Activated CD4-positive, CD25-positive, alpha-beta regulatory T cell treated with anti-CD3 and anti-CD28 coated beads, Interleukin-2, amount 50 U/mL, for 16 hours (primary cell): ENCODE measurements at places on chromosomes 12 and 14.

DNA sequence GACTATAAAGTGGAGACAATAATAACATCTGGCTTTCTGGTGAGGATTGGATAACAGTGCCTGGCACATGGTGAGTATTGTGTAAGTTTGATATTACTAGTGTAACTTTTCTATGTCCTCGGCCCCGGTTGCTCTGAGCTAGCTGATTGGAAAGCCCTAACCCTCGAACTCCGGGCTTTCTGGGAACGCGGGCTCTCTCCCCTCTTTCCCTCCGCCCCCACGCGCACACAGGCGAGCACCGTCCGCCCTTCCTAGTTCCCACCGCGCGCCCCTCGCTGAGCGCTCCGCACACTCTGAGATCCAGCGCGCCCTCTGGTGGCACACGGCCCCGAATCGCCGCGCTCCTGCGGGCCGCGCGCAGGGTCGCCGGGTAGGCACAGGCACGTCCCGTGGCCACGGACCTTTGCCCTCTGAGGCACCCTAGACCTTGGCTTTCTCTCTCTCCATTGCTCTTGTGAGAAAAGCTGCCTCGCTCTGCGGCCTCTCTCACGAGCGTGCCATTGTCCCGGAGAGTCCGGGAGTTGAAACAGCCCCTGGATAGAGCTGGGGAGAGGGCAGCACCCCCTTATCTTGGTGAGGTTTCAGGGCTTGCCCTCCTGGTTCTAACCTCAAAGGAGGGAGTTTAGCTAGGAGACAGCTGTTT lies 23.2 kb upstream of the ESRRB start:
- peak; percentile 8 for DNase-seq

GRCh38 chr12:68031881-68032739 lies 42.9 kb downstream of the IFNG-AS1 start:
- no peak for DNase-seq

DNA sequence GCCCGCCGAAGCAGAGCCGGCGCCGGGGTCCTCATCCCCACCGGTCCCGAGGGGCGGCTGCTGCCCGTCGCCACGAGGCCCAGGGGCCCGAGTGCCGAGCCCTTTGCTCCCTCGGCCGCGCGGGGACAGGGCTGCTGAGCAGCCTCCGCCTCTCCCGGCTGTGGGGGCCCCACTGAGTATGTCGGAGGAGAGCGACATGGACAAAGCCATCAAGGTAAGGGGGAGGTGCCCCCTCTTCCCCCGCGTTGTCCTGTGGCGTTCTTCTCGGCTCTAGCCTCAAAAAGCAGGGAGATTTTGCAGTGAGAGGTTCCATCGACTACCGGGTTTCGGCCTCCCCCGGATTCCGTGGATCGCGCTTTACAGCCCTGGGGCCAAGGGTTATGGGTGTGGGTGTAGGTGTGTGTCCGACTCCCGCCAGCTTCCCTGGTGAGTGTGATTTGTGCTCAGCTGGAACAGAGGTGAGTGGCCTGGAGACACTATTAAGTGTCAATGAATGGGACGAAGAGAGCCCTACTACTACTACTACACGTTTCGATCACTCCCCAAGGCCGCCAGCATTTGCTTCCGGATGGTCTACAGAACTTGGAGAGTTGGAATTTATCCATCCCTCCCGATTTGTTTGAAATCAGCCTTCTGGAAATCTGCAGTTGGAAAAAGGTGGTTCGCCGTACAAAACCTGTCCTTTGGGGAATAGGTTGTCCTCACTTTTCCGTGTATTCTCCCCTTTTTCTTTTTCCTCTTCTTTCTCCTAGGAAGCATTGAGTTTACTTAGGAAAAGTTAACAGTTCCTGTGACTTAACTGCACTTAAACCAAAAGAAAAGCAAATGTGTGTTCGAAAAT lies 748 bp downstream of the MAPKAPK5 start:
- DNase-seq, result no peak

DNA sequence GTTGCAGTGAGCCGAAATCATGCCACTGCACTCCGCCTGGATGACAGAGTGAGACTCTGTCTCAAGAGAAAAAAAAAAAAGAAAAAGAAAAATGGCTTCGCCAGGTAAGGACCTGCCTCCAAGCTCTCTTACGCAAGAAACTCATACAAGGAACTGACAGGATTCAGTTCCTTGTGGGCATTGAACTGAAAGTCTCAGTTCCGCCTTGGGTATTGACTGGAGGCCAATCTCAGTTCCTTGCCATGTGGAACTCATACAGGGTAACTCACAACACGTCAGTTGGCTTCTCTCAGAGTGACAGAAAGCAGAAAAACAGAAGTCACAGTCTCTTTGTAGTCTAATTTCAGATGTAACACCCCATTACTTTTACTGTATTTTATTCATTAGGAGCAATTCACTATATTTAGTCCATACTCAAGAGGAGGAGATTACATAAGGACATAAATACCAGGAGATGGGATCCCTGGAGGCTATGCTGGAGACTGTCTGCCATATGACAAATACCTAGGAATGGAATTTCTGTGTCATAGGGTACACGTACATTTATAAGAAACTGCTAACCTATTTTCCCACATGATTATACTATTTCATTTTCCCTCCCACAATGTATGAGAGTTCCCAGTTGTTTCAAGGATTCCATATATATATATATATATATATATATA lies 11.4 kb upstream of the NOPCHAP1 start:
- no peak for DNase-seq

DNA sequence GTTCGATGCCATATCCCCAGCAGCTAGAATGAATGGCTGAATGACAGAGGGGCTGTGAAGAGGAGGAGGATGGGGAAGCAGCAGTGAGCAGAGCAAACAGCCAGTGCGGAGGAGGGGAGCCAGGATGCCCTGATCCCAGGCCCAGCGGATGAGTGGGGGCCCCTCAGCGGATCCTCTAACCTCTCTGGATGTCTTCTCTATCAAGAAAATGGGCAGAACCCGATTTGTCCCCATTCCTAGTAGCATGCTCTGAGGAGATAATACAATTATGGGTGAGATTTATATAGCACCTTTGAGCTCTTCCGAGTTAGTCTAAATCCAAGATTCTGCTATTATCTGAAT lies 30.0 kb upstream of the RPLP0 start:
- DNase-seq, result no peak

- DNase-seq, result no peak
Measured at GRCh38 chr14:47919997-47920396, 244.6 kb upstream of the MDGA2 start.

- no peak for DNase-seq
Measured at GRCh38 chr12:103809154-103809553, 31.9 kb downstream of the NT5DC3 start.

DNA sequence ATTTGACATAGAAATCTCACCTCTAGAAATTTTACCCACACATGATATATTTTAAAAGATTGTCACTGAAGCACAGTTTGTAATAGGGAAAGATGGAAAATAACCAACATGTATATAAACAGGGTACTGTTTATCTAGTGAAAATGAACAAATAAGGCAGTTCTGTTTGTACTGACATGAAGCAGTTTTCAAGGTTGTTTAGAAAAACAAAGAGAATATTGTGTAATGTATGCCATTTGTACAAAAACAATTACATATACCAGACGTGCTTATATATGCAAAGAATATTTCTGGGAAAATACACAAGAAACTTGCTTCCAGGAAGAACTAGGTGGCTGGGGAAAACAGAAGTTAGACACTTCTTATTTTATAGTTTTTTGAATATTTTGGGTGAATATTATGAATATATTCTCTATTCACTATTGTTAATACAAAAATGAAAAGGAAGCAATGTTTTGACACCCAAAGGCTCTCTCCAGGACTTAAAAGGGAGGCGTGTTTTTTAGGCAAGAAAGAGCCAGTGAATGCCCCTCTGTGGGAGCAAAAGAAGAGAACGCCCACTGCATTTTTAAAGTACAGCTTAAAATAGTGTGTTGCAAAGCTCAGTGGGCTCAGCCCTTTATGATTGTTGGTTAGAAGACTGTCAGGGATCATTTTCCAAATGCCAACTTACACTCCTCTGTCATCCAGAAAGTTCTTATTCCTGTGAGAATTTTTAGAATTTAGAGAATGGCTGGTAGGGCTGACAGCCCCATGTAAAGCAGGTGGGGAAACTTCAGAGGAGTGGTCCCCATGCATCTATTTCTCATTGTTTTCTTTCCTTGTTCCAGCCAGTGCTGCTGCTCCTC lies 59.6 kb upstream of the FERMT2 start:
- no peak for DNase-seq

- no peak for DNase-seq
Measured at GRCh38 chr14:93936245-93936644, 9.1 kb downstream of the FAM181A start.

DNA sequence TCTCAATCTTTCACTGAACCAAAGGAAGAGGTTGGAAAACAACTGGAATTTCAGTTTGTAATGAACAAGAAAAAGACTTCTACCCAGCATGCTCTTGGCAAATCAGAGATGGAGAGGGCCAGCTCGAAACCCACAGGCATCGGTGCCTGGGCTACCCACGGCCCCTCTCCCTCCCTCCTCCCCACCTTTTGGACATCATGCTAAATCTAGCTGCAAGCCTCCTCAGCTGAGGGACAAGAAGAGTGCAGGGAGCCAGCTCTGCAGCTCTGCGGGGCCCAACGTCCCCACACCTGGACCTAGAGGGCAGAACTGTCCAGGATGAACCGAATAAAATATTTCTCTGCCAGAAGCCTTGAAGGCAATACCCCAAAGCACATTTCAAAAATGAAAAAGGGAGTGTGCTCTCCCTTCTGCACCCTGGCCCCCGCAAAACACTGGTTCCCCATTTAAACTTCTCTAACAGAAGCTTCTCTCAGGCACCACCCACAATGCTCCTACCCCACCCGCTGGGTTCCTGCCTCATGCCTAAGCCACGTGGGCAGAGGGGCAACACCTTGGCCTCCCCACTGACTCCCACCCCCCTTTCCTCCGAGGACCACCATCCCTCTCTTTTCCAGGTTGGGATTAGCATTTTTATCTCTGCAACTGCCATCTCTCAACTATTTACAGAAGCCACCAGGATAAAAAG lies 8.2 kb downstream of the CAMKK2 start:
- DNase-seq, result no peak

GRCh38 chr12:105292705-105293104 lies 37.8 kb upstream of the C12orf75 start:
- no peak for DNase-seq

DNA sequence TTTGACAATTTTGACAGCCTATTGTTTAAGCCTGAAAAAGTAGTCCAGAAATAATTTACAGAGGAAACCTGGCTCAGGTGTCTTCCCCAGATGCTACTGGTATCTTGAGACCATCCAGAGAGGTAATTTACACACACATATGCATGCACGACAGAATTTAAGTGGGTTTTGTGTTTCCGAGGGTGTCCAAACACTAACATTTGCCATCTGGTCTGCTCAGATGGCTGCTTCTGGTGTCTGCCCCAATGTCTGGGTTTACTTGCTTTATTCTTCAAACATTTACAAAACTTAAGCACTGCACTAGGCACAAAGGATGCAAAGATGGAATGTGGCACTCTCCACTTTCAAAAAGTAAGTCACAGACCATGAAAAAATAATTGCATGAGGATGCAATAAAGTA lies 226.6 kb upstream of the EGLN3 start:
- no peak for DNase-seq

- no peak for DNase-seq
Measured at GRCh38 chr12:124915239-124916236, 1.1 kb upstream of the UBC start.

- no peak for DNase-seq
Measured at GRCh38 chr14:68548194-68549076, 244.4 kb downstream of the ZFP36L1 start.

DNA sequence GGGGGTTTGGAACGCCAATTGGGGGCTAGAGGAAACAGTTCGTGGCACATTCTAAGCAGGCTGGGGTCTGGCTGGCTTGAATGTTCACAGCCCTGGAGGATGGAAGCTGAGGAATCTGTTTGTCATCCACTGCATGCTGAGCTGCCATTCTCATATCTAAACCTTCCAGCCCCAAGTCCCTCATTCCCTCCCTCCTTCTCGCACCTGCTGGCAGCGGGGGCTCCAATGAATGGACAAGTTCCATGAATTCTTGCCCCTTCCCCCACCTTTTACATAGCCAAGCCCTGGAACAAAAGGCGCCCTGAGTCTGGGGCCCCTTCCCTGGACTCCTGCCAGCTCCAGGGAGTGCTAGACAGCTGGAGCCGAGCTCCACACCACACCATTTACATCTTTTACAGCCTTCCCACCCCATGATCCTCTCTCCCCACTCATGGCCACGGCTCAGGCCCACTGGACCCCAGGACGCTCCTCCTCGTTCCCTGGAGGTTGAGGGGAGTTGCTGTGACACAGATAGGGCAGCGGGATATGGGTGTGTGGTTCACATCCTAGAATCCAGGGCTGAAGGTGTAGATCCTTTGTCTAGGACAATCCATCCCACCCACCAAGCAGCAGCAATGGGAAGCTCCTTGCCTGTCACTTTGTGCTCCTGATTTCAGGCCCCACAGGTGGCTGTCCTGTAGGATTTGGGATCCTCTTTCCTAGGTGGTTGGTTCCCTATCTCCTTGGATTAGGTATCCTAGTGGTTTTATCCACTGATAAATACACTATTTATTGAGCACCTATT lies 21.7 kb upstream of the VRTN start:
- no peak for DNase-seq

DNA sequence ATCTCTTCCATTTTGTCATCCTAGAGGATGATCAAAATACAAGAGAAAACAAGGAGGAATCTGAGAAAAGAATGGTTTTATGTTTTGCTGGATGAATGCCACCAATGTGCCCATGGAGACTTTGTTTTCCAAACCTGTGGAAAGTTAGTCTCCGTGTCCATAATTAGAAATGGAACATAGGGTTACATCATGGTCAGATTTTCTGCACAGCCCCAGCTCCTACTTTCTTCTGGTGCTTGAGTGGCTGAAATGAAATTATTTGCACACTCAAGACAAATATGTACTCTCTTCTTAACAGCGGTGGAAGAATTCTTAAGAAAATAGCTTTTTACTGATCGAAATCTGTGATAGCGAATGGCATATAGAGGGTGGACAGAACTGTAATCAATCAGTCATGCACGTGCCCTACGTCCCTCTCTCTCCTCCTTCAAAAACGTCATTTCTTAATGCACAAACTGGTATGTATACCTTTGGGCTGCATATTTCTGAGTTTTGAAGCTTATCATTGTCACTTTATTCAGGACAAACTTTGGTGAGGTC lies 825.2 kb downstream of the AACS start:
- no peak for DNase-seq

DNA sequence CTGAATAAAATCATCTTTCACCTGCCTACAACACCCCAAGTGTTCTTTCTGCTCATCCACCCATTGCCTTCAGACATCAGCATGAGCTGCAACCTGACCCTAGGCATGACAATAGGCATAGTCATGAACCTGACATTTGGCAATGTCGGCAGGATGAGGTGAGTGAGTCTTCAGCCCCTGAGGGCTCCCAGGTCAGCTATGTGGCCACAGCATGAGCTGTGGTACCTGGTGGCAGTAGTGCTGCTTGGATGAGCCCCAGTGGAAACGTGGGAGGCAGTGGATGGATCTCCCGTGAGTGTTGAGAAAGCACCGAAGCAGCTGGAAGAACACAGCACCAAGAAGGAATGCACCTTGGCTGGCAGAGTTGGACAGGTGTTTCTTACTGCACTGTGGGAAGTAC lies 334.8 kb upstream of the FAR2 start:
- DNase-seq, result no peak

DNA sequence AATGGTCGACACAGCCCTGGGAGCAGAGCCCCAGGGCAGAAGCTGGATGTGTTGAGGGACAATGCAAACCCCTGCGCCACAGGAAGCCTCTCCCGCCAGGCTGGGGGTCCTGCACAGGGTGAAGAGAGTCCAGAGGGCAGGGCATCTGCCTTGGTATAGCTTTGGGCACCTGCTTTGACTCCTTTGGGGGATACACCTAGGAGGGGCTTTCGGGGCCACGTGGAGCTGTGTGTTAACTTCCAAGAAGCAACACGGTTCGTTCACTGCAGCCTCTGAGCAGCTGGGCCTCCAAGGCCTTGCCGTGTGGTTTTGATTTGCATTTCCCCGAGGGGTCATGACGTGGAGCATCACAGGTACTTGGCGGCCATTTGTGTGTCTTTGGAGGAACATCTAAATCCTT lies 5.8 kb upstream of the PUS1 start:
- no peak for DNase-seq
